ENCODE measurements at places on chromosomes 3 and 15.
A peak's percentile ranks its signal among the peaks of the same experiment; 100 is the strongest.

DNA sequence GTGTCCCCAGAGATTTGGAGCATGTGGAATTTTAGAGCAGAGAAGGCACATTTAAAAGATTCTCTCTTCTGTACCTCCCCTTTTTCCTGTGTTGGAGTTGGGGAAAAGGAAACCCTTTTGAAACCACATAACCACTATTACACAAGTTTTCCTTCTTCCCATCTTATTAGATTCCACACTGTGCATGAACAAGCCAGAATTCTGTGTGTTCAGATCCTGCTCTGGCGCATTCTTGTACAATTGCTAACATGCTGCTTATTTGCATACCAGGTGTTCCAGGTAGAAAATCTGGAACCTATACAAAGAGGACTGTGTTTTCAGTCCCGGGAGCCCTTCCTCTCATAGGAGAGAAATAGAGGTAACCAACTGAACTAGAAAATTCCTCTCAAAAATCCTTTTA is 2.6 kb upstream of the CIB2 start:
- DNase-seq = no peak

GRCh38 chr3:164640591-164640990 is 437.7 kb downstream of the SI start:
- no peak for DNase-seq

GRCh38 chr3:131782751-131783150 is 252.1 kb downstream of the CPNE4 start:
- no peak for DNase-seq

DNA sequence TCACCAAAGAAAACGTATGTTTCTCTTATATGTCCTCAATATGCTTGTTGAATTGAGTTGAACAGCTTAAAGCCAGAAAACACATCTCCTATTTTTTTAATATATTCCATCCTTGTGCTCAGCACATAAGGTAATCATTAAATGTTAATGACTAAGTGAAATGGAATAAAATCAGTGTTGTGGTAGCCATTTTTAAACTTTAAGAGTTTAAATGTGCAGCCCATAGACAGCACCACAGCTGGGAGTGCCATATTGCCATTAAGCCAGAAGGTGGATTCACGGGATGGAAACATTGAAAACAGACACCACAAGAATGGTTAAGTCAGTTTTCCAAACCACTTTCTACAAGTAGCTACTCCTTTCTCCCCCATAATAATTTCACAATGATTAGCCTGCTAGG is 76.8 kb upstream of the C15orf61 start:
- peak; percentile 54 for DNase-seq

- DNase-seq = no peak
Observed at GRCh38 chr3:172918165-172918564, 167.6 kb downstream of the ECT2 start.

DNA sequence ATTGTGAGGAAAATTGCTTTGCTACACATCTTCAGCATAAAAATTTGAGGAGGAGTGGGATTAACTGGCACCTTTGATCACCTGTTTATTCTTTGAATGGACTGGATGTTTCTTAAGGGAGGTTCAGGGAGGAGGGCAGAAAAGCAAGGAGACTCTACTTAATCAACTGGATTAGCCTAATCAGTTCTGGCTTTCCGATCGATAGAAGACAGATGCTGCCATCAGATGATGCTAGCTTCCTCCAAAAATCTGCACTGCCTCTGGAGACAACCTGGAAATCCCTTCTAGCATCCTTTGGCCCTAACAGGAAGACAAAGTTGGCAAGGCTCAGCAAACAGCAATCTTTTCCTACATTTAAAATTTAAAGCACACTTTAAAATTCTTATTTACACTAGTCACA is 197.8 kb downstream of the EBLN2 start:
- no peak for DNase-seq

DNA sequence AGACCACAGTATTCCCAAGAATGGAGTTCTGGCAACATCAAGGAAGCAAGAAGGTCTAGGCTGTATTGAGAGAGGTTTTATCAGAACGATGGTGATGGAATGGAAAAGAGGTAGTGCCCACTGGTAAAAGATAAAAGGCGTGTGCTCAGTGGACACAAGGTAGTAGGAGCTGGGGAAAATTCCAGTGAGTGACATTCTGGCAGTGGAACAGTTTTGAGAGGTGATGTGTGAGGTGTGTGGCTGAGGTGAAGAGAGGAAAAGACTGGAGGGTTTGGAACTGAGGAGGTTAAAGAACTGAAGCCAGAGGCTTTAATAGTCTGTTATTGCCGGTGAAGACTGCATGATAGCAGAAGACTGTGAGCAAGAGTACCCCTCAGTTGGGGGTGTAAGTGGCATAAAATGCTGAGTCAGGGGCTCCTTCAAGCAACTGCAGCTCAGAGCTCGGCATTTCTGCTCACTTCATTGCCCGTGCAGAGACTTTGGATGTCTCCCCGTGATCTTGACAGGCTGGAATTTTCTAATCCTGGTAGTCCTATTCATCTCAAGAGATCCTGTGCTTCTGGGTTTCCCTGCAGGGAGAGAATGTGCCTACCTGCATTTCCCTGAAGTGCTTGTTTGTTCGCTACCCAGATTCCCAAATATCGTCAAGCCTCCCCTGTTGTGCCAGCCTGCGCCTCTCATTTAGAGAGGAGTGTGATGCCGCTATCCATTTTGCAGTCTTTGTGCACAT is 191.0 kb downstream of the SATB1 start:
- DNase-seq = no peak

- peak; percentile 85 for DNase-seq
Observed at GRCh38 chr15:71295603-71296314, 180.5 kb downstream of the THSD4 start.

DNA sequence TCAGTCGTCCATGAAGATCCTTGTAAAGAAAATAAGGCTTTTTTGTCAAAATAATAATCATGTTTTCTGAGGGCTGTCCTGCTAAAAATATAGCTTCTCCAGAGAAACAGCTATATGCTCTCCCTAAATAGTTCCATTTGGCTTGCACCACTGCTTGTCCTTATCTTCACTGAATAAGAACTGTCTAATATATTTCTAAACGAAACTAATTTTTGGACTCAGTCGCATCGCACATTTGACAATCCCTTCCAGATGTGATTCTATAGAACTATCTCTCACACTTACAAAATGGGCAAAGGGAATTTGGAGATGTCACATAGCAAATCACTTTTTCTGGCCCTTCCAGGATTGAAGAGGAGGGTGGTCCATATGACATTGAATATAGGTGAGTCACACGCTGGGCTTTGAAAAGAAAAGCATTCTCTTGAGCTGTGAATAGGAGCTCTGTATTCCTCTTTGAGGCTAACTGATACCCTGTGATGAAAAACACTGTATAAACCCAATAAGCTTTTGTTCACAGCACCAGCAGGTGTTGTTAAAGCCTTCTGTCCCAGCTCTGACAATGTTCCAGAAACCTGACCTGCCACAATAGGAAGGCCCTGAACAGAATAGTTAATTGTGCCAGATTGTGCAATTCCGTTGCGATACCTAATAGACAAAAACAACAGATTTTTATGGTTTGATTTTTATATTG is 1144.2 kb downstream of the ROBO2 start:
- peak; percentile 12 for DNase-seq

GRCh38 chr3:169026543-169027182 is 636.8 kb downstream of the MECOM start:
- peak; percentile 93 for DNase-seq

DNA sequence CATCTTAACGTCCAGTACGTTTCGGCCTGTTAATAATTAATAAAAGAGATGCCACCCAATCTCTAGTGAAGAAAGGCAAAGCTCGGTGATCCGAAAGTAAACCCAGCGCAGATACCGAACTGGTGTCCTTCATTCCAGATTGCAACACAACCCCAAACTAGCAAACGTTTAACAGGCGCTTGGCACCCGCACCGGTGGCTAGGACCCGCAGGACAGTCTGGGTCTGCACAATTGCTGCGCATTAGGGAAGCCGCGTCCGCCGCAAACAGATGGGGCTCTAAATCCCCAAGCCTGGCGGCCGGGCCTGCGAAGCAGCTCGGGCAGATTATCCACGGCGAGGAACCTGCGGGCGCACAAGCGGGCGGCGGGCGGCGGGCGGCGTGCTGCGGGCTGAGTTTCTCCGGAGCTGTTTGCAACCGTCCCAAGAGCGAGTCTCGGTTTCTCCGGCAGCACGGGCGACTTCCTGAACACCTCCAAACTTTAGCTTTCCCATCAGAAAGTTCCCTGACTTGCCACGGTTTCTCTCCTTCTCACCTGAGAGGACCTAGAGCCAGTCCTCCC is 112.1 kb upstream of the ICE2 start:
- DNase-seq = peak; percentile 31

- no peak for DNase-seq
Observed at GRCh38 chr3:167723872-167724271, 10.8 kb downstream of the PDCD10 start.

DNA sequence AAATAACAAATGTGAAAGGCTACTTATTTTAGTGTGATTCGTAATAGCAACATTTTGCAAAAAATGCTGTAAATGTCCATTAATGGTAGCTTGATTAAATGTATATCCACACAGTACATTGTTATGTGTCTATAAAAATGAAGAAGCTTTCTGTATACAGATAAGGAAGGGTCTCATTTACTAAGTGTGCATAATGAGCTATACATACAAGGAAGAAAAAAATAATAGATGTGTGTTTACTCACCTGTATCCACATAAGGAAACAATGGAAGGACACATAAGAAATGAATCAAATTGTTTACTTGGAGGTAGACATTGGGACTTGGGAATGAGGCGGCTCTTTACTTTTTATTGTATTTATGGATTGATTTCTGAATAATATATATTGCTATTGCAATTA is 34.9 kb downstream of the MED12L start:
- DNase-seq = no peak

Data from fibroblast of skin of abdomen (primary cell).